GM12864 (cell line): ENCODE measurements at places on chromosomes 3 and 15.

DNA sequence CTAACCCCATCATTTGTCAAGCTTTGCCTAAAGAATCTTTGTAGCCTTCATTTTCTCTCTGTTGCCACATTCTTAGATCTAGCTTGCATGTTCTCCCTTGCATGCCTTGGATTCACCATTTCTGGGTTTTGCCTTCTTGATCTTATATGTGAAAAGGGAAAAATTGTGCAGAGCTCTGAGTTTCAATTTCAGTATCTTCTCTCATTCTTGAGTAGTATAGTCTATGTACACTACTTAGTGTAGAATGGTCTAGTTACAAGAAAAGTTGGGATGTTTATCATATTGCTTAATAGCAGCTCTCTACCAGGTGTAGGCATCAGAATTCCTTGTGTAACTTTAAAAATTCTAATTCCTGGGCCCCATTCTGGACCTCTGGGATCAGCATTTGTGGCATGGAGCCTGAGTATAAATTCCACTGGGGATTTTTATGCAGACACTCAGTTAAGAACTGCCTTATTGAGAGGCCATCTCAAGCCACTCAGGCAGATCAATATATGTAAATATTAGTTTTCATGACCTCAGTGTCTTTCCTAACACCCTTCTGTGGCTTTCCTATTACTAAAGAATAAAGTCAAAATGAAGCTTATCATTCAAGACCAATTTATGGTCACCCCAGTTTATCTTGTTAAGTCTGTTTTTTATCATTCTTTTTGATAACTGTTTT lies 23.4 kb downstream of the GTF2E1 start:
- DNase-seq, result no peak

DNA sequence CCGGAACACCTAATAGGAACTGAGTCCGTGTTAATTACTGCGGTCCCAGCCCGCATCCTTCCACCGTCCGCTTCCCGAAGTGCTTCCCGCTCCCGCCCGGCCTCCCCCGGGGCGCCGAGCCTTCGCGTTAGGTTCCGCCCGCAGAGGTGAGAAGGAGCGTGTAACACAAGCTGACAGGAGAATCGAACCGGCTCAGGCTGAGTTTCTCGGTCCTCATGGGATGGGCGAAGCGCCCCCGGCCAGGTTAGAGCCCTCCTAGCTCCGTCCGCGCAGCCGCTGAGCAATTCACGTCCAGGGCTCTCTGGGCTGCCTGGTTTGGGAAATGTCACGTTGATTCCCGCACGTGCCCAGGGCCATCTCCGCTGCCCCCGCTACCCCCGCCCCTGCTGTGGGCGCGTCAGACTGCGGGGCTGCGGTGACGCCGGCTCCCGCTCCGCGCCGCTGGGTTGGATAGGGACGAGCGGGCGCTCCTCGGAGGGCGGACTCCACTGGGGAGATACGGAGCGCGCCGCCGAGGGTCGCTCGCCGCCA lies 954 bp downstream of the CLDN11 start:
- DNase-seq, result no peak

DNA sequence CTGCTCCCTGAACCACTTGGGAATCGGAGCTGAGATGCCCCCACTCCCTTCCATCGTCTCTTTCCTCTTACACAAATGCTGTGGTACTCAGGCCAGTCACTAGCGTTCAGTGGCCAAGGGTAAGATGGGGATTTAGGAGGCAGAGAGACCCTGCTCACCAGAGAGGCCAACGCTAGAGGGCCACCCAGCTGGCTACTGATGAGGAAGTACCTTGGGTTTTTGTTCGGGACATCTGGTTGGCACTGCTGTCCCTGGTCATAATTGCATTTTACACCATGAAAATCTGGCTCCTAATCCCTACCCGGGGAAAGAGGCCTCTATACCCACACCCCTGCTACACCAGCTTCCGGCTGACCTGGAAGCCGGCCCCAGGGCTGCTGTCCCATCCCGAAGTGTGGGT lies 7.7 kb downstream of the MAP6D1 start:
- DNase-seq, result no peak

- no peak for DNase-seq
These were observed 286.4 kb downstream of the UBE2E2 start for GRCh38 chr3:23489300-23490158.

GRCh38 chr15:67462875-67463274 lies 58.1 kb upstream of the C15orf61 start:
- DNase-seq, result no peak
